ENCODE measurements at places on chromosomes 11 and 22. TPM values are rescaled to one million over a fixed set of nuclear protein-coding genes. Genes with fewer than 3 reads are reported as not detected.

The SLC1A2 gene
- not detected for total RNA-seq

The SLC25A18 gene
- total RNA-seq: 0.13 TPM

The SYT7 gene
- 0.36 TPM for total RNA-seq

The OR8G5 gene
- total RNA-seq: not detected

The TNNI2 gene
- not detected for total RNA-seq

The RIN1 gene
- total RNA-seq: 7.8 TPM

The PKNOX2 gene
- 0.13 TPM for total RNA-seq

The PTPRJ gene
- total RNA-seq: 9.2 TPM

The INPP5J gene
- total RNA-seq: 0.29 TPM

The LRRC56 gene
- 0.36 TPM for total RNA-seq

The MRGPRE gene
- total RNA-seq: not detected

The LRRC10B gene
- not detected for total RNA-seq

The SAA1 gene
- total RNA-seq: not detected

The AQP11 gene
- total RNA-seq: 0.29 TPM

The LDHAL6A gene
- not detected for total RNA-seq

The RNF215 gene
- 10.8 TPM for total RNA-seq

The PARVA gene
- 58.1 TPM for total RNA-seq

The OR10D3 gene
- total RNA-seq: under 0.01 TPM

The OR52N4 gene
- total RNA-seq: not detected

The RCOR2 gene
- 0.40 TPM for total RNA-seq

The SCN3B gene
- 0.50 TPM for total RNA-seq

The CCDC89 gene
- total RNA-seq: not detected

The ST14 gene
- not detected for total RNA-seq

The C22orf31 gene
- not detected for total RNA-seq

The C11orf71 gene
- total RNA-seq: 3.6 TPM

The C11orf65 gene
- total RNA-seq: 0.14 TPM

The P4HA3 gene
- total RNA-seq: 11.8 TPM

The TEX54 gene
- total RNA-seq: not detected

The MPEG1 gene
- not detected for total RNA-seq

The POGLUT3 gene
- 53.6 TPM for total RNA-seq

The IRF7 gene
- 7.1 TPM for total RNA-seq

The LAYN gene
- total RNA-seq: 2.5 TPM

The RFPL1 gene
- total RNA-seq: not detected

The FAM83F gene
- not detected for total RNA-seq
